ENCODE measurements at places on chromosomes 1 and 21. TPM values are rescaled to one million over a fixed set of nuclear protein-coding genes. Genes with fewer than 3 reads are reported as not detected.

OR4F16 gene
- not detected for total RNA-seq

HMGN1 gene
- total RNA-seq = 164 TPM

C4BPA gene
- 0.67 TPM for total RNA-seq

RNF186 gene
- total RNA-seq = not detected

LRRC71 gene
- total RNA-seq = 0.08 TPM

LHX8 gene
- total RNA-seq = 0.83 TPM

SKI gene
- 17.4 TPM for total RNA-seq

LAMC2 gene
- 16.0 TPM for total RNA-seq

S100A6 gene
- total RNA-seq = 2,971 TPM

XKR8 gene
- total RNA-seq = 5.5 TPM

OR10J1 gene
- total RNA-seq = not detected

All from A549 treated with dexamethasone at 1 μM for 4 hours (cell line).